Omental fat pad (tissue), 4 donors: ENCODE measurements at places on chromosomes 13 and 19.

DNA sequence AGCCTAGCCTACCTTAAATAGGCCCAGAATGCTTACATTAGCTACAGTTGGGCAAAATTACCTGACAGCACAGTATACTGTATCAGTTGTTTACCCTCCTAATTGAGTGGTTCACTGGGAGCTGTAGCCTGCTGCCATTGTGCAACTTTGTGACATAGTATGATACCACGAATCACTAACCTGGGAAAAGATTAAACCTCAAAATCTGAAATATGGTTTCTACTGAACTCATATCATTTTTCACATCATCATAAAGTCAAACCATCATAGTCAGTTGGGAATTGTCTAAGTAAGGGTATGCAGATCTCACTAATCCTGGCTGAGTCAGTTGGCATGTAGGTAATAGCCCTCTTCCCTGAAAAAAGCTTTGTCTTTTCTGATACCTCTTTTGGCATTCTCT lies 9.2 kb downstream of the PAN3 start:
- no peak for DNase-seq

DNA sequence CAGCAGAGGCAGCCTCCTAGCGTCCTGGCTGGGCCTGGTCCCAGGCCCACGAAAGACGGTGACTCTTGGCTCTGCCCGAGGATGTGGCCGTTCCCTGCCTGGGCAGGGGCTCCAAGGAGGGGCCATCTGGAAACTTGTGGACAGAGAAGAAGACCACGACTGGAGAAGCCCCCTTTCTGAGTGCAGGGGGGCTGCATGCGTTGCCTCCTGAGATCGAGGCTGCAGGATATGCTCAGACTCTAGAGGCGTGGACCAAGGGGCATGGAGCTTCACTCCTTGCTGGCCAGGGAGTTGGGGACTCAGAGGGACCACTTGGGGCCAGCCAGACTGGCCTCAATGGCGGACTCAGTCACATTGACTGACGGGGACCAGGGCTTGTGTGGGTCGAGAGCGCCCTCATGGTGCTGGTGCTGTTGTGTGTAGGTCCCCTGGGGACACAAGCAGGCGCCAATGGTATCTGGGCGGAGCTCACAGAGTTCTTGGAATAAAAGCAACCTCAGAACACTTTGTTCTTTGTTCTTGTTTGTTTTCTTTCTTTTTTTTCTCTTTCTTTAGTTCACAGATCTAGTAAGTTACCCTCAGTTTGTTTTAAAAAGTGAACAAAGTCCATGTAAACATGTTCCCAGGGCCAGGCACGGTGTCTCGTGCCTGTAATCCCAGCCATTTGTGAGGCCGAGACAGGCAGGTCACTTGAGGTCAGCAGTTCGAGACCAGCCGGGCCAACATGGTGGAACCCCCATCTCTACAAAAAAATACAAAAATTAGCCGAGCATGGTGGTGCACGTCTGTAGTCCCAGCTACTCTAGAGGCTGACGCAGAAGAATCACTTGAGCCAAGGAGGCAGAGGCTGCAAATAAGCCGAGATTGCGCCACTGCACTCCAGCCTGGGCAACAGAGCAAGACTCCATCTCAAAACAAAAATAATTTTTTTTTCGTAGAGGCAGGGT lies 10.2 kb downstream of the ANGPTL4 start:
- no peak for DNase-seq

DNA sequence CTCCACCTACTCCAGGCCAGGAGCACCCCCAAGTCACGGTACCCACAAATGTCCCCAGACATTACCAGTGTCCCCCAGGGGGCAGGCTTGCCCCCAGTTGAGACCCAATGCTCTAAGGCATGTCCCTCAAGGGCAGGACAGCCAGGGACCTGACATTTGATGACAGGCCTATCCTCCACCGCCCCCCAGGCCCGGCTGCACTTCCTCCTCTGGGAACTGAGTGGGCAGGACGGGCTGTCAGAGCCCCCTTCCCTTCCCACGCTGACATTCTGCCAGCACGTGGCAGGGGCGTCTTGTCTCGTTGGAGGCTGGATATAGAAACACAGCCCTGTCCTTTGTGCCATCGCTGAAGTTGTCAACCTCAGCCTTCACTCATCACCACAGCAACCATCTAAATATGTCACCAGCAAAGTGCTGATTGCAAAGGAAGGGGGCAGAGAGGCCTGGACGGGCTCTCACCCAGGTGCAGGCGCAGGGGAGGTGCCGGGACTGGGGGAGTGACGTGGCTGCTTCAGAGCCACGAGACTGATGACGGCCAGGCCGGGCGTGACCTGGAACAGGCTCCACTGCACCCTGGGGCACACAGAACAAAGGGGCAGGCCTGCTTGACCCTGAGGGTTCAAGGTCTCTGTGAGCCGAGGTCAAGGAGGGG lies 38.4 kb downstream of the GNG7 start:
- DNase-seq = no peak

GRCh38 chr13:95485045-95485517 lies 67.4 kb upstream of the CLDN10 start:
- DNase-seq = no peak

DNA sequence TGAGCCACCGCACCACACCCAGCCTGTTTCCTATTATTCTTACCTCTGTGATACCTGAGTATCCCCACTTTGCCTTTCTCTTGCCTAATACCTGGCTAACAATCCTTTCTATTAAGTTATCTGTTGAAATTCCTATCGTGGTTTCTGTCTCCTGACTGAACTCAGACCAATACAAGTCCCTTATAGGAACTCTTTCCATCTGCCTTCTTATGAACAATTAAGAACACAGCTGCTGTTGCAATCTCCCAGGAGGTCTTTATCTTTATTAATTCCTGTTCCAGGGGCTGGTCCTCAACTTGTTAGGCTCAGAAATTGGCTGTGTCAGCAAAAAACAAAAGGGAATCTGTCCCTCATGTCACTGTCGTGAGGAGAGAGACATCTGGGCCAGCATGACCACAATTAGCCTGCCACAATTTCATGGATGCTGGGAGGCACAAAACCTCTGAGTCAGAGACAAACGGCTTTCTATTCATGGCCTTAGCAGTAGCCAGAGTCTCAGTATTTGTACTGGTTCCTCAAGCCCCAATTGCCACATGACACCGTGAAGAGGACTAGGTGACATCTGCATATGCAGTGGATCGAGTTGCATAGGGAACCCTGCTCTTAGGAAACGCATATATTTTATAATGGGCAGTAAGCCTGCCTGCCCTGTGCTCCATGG lies 58.2 kb downstream of the NUFIP1 start:
- DNase-seq = no peak

DNA sequence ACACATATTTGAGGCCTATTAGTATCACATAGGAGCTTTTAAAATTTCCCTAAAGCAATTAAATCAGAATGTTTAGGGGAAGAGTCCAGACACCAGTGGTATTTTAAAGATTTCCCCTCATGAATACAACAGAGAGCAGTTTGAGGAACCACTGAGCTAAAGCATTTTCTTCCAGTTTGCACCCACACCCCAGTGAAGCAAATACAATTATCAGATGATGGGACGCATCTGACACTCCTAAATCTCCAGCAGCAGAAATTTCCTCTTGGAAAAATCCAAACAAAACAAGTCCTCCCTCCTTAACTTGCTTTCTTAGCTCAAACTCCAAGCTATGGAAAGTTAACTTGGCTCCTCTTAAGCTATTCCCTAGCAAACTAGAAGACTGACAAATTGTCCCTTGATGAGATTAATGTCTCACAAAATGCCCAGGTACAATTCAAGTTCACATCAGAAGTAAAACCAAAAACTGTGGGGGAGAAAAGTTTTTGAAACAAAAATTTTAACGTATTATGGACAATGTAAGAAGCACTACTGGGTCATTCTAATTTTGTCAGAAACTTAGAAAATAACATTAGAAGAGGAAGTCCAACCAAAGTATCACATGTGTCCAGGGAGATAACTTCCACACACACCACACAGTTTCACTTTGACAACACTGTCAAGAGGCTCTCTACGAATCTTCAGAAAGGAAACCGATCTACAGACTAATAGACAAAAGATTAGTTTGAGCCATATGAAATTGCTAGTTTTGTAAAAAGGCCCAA lies 74.1 kb downstream of the ABCC4 start:
- DNase-seq = no peak

DNA sequence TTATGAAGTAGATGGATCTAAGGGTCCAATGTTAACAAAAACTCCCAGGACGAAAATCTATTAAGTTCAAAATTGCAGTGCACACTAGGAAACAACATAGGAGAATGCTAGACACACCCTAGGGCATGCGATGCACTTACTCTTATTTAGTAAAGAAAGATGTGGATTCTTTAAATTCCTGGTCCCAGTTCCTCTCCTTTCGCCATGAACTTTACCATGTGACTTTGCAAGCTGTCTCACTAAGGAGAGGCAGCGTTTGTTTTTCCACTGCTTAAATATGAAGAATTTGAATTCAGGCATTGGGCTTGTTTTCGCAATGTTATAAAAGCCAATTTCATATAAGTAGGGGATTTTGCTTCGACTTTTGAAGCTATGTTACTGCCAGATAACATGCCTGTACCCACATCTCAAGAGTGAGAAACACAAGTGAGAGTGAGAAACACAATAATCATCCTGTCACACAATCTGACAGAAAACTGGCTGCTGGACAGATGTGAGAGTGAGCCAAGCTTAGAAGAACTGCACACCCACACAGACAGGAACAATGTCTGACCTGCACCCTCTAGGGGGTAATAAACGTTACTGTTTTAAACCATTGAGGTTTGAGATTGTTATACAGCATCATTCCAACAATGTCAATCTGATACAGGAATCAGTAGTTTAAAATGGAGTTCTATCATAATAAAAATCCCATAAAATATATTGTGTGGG lies 1308.4 kb downstream of the SLITRK5 start:
- no peak for DNase-seq

DNA sequence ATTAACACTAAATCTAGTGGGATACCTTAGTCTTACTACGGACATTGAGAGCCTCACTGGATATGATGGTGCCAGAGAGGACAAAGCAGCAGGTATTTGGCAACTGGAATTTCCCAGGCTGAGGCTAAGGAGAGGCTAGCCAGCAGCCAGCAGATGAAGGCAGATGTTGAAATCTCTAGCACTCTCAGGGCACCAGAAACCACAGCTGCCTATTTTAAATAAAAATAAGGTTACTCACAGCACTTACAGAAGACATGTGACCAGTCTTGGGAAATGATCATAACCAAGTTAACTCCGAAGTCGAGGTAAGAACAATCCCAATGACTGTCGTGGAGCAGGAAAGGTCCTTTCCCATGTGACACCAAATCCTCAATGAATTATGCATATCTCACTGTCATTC lies 1726.0 kb downstream of the EFNB2 start:
- no peak for DNase-seq

GRCh38 chr13:32645854-32646253 lies 59.6 kb downstream of the PDS5B start:
- no peak for DNase-seq

DNA sequence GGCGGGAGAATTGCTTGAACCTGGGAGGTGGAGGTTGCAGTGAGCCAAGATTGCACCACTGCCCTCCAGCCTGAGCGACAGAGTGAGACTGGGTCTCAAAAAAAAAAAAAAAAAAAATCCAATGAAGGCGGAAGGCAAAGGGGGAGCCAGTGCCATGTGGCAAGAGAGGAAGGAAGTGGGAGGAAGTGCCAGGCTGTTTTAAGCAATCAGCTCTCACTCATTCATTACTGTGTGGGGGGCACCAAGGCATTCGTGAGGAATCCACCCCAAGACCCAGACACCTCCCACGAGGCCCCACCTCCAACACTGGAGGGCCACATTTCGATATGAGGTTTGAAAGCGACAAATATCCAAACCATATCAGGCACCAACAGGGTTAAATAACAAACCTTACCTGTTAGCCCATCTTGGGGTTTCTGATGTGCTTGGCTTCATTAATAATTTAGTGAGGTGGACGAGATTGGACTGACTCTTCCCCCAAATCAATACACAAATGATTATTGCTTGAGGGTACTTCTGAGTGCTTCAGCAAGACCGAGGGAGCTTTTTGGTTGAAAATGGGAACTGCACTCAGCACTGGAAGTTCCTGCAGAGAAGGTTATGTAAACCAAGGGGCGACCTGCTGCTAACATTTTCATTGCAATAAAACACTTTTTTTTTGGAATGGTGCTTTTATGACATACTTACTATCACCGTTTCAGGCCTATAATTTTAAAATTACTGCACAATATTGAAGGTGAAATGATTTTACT lies 7.5 kb upstream of the LRP3 start:
- no peak for DNase-seq

- no peak for DNase-seq
These were observed 802 bp upstream of the FREM2 start for GRCh38 chr13:38685974-38686576.

DNA sequence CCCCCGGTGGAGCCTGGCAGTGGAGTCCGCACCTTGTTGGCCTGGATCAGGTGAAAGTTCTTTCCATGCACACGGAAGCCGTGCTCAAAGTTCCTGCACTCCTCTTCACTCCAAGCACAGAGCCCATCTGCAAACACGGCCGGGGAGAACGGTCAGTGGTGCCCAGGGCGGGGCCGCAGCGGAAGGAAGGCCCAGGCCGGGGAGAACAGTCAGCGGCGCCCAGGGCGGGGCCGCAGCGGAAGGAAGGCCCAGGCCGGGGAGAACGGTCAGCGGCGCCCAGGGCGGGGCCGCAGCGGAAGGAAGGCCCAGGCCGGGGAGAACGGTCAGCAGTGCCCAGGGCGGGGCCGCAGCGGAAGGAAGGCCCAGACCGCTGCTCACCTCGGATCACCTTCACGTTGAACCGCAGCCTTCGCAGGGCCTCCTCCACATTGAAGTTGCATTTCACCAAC lies 20.6 kb upstream of the PLPP2 start:
- DNase-seq = no peak

- DNase-seq = no peak
These were observed 463 bp upstream of the GPC6 start for GRCh38 chr13:93226065-93226622.

DNA sequence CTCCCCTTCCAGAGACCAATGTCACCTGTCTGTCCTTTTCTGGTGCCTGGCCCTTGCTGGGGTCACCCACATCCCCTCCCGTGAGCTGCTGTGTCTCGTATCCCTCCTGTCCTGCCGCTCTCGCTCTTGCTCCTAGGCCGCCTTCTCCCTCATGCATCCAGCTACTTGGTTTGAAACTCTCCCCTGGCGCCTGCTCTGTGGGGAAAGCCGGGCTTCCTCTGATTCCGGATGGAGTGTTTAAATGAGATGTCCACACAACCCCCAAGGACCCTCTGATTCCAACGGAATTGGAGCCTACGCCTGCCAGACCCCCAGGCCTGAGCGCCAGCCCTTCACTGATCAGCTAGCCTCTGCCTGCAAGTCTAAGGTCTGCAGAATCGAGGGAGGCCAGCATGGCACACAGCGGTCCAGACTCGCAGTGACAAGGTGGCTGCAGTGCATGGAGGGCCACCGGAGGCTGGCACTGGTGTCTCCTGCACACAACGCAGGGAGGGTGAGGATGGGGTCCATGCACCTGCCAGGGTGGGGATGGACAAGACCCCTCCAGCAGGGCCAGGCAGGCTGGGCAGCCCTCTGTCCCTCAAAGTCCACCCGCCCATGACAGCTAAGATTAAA lies 47.2 kb downstream of the RFX2 start:
- peak; percentile 20 for DNase-seq

DNA sequence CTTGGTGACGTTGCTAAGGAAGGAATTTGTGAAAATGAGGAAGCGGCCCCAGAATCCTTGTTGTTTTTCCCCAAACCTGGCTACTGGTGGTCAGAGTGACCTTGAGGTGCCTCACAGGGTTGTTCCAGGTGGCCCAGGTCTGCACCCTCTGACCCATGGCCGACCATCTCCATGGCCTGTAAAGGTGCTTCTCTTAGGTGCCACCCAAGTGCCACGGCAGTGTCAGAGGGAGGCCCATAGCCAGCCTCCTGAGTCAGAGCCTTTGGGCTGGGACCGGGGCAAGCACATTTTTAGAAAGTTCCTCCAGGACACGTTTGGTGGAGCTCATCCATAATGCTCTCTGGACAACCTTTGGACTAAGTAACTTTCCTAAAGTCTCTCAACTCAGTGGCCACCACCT lies 83.9 kb upstream of the IRS2 start:
- DNase-seq = no peak
